Naive thymus-derived CD4-positive, alpha-beta T cell (primary cell): ENCODE measurements at places on chromosomes 3 and 15. TPM values are rescaled to one million over a fixed set of nuclear protein-coding genes. Genes with fewer than 3 reads are reported as not detected.

DNA sequence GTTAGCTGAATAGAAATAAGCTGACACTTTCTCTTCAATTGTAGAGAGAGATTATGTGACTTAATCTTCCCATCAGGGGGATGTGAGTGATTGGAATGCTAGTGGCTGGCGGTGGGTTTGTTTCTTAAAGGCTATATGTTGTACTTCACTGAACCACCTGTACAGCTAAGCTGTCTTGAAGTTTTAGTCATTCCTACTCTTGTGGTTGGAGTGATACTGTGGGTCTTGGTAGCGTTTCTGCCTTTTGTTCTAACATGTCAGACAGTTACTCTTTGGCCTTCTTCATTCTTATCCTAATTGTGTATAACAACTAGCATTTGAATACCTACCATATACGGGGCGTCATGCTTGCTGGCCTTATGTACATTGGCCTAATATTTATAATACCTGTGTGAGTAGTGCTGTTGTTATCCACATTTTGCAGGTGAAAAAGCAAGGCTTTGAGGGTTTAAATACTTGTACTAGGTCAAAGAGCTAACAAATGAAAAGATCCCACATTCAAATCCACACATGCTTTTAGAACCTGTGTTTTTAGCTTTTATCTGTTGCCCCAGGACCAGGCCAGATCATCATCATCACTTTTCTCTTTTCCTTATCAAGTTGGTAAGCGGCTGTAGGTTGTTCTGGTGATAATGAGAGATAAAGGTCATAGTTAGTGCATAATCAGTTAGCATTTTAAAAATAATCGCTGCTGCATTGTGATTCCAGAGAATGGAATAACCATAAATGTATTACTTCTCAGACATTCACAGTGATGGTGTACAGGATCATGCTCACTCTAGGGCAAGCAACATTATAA lies 50.2 kb downstream of the AKAP13 start:
- DNase-seq: no peak
- no peak overlapping the region for H3K4me3 ChIP-seq
- no peaks in the 10 kb centered on the region for H3K36me3 ChIP-seq
- no peak overlapping the region for H3K27ac ChIP-seq
- peaks cover 6% of the 10 kb centered on the region for H3K4me1 ChIP-seq
- H3K27me3 ChIP-seq: no peaks in the 10 kb centered on the region

DNA sequence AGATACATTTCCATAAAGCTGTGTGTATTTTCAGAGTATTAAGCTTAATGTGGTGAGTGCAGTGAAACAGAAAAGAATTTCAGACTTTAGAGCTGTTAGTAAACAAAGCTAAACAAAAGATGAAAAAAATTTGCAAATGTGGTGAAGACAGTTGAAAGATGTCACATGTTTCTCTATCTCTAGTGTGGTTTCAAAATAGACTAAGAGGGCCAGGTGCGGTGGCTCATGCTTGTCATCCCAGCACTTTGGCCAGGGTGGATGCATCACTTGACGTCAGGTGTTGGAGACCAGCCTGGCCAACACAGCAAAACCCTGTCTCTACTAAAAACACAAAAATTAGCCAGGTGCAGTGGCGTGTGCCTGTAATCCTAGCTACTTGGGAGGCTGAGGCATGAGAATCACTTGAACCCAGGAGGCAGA lies 466.0 kb upstream of the NR2F2 start:
- H3K4me1 ChIP-seq: no peaks in the 10 kb centered on the region
- no peak overlapping the region for H3K4me3 ChIP-seq
- no peak for DNase-seq
- H3K27ac ChIP-seq: no peak overlapping the region

DNA sequence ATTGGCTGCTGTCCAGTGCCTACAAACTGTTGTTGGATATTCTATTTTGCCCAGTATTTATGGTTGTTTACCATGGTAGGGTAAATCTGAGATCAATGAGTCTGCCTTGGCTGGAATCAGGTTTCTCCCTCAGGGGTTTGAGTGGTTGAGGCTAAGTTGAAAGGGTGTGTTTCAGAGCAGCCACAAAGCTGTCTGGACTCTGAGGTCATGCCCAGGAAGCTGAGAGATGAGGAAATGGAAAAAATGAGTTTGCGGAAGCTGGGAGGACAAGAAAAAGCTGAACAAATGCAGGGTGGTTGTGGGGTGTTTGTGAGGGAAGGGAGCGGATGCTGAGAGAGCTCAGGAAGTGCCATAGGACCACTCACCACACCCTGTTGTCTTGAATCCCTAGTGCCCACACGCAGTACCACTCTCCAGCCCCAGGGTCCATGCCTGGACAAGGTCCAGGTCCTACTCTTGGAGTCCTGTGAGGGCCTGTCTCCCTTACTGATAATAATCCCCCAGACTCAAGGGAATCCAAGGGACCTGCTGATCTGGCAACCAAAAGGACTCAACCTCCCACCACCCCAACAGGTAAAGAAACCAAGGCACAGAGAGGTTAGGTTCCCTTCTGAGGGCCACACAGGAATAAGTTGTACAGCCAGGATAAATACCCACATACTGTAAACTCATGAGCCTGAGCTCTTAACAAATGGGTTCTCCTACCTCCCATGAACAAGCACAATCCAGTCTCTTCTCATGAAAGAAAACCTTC lies 81.6 kb downstream of the PPCDC start:
- H3K36me3 ChIP-seq: no peaks in the 10 kb centered on the region
- no peak overlapping the region for H3K4me3 ChIP-seq
- H3K27me3 ChIP-seq: no peaks in the 10 kb centered on the region
- H3K27ac ChIP-seq: no peak overlapping the region

XCR1 gene
- polyA plus RNA-seq: not detected

MORC1 gene
- not detected for polyA plus RNA-seq
